Activated CD8-positive, alpha-beta memory T cell treated with anti-CD3 and anti-CD28 coated beads for 1 hour (primary cell): ENCODE measurements at places on chromosomes 11 and 22.

DNA sequence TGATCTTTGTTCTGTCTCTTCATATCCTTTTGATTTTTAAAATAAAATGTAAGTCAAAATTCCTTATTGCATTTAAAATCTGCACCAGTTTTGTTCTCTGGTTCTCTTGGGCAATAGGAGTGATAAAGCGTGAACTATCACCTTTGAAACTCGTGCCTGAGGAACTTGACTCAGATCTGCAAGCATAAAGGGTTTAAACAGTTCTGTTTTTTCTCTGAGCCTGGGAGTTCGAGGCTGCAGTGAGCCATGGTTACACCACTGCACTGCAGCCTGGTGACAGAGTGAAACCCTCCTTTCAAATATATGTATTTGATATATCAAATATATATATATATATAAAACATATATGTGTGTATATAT is 38.9 kb upstream of the CLMP start:
- no peak for DNase-seq

- DNase-seq = no peak
Observed at GRCh38 chr11:7559398-7560283, 45.8 kb downstream of the PPFIBP2 start.

- no peak for DNase-seq
Observed at GRCh38 chr11:68137833-68138232, 16.6 kb upstream of the CHKA start.

DNA sequence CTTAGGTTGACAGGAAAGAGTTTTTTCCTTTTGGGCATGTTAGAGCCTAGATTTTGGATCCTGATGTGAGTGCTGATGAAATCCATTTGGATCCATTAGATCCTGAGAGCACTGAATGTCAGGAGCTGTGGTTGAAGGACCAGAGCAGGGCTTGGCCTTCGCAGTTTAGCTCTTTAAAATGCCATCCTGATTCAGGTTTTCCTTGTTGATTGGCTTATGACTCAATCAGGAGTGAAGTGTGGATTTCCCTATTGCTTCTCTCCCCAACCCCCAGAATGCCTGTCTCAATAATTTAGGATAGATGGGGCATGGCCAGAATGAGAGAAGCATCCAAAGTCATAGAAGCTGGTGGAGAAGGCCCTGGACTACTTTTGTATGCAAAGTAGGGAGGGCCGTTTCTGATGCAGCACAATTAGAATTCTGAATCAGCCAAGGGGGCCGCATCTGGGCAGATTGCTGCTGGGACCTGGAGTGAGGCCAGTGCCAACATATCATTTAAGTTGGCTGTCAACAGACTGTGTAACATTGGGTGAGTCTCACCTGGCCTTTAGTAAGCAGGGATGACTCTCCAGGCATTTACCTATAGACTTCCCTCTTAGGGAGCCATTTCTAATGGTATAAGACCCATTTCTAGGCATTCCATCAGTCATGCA is 80.5 kb downstream of the TEAD1 start:
- DNase-seq = no peak

DNA sequence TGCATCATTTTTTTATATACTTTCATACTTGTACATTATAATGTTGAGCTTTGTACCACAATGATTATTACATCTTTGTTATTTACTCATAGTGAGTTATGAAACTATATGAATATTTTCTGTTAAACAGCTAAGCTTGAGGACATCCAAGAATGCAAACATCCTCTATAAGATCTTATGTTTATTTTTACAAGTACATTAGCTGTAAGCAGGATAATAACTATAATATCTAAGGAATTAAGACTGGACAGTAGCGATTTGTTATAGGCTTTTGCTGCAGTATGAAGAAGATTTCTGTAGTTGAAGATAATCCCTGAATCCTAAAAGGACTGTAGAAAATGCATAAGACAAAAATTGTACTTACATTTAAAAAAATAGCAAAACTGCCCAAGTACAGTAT is 176.0 kb downstream of the METTL15 start:
- no peak for DNase-seq

GRCh38 chr11:86740628-86741483 is 59.5 kb upstream of the PRSS23 start:
- no peak for DNase-seq

DNA sequence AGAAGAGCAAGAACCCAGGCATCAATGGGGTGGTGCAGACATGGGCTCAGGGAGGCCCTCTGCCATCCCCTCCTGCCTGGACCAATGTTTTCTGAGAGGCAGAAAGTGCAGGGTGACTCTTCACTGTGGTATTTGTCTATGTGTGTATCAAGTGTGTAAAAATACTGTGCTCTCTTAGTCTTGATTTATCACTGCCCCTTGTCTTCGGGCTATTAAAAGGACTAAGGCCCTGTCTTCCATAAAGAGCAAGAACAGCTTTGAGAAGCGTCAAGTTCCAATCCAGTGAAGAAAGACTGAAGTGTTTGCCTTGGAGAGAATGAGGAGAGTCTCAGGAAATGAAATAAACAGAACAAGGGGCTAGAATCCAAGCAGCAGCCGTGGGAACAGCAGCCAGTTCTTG is 14.4 kb downstream of the PRSS23 start:
- no peak for DNase-seq

GRCh38 chr11:121723246-121723741 is 270.5 kb upstream of the SORL1-AS1 start:
- DNase-seq = no peak

- no peak for DNase-seq
Observed at GRCh38 chr22:48575618-48576332, 1251.9 kb downstream of the BRD1 start.

- DNase-seq = no peak
Observed at GRCh38 chr11:6219359-6219758, 14.0 kb downstream of the C11orf42 start.

DNA sequence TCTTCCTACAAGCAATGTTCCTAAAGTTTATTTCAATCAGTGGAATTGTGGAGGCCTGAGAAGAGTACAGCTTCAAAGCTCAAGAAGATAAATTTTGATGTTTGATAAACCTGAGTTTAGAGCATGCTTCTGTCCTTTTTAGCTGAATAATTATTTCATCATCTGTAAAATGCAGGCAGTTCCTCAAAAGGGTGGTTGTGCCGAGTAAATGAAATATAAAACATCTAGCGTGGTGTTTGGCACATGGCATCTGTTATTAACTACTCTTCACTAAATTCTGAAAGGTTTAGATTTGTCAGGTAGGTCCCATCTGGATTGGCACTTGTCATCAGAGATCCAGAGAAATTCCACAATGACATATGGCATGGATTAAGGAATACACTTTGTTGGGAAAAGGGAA is 155.1 kb downstream of the DDX10 start:
- DNase-seq = no peak
